ENCODE measurements at places on chromosomes 4 and X.

- no peak for DNase-seq
Measured at GRCh38 chr4:23970201-23970850, 80.5 kb upstream of the PPARGC1A start.

- DNase-seq = no peak
Measured at GRCh38 chr4:94333866-94334265, 8.8 kb downstream of the HPGDS start.

- DNase-seq = no peak
Measured at GRCh38 chr4:173507471-173508385, 22.3 kb downstream of the HAND2 start.

GRCh38 chrX:39859991-39860861 lies 237.5 kb downstream of the BCOR start:
- peak; percentile 63 for DNase-seq

- DNase-seq = no peak
Measured at GRCh38 chr4:10021653-10022023, 341 bp upstream of the SLC2A9 start.

Measured in stimulated activated CD4-positive, alpha-beta T cell treated with anti-CD3 and anti-CD28 coated beads, Interleukin-15, amount 100 ng/mL, for 1 hour (primary cell).